Activated CD8-positive, alpha-beta memory T cell treated with anti-CD3 and anti-CD28 coated beads for 1 hour (primary cell): ENCODE measurements at places on chromosomes 4 and X.

DNA sequence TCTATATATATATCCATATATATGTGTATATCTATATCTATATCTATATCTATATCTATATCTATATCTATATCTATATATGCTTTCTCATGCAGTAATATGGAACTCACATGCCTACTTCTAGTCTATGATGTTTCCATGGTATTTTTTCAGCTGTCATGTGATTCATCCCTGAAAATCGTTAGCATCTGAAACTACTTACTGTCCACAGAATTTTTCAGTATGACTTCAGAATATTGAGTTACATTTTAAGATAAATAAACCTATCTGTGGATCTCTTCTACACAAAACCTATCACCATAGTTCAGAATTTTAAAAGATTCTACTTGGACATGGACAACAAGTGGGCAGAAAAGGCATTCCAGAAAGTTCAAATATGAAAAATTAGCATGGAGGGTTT is 855.1 kb upstream of the INTU start:
- DNase-seq = no peak

GRCh38 chr4:4761128-4761982 is 98.1 kb upstream of the MSX1 start:
- no peak for DNase-seq

- DNase-seq = no peak
These were observed 102.3 kb downstream of the LARP1B start for GRCh38 chr4:128163177-128164117.

- no peak for DNase-seq
These were observed 89.7 kb upstream of the KDR start for GRCh38 chr4:55215087-55215486.

- no peak for DNase-seq
These were observed 56.0 kb upstream of the MID1 start for GRCh38 chrX:10676235-10676957.

DNA sequence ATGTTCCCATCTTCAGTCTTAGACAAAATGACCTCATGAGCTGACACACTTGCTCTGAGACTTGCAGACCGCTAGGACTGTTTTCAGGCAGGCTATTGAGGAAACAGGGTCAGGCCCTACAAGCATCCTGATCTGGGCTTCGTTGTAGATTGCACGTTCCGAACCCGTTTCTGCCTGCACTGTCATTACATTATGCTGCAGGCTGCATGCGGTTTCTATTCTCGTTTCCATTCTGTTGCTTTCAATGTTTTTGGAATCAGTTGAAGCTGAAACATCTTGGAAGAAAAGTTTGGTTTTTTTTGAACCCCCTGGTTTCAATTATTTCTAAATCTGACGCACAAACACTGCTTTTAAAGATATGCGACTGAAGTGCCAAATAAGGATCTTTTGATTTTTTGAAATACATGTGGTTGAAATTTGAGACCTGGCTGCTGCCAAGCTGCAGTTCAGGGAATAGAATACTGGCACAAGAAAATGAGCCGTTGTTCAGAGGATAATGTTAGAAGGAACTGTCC is 716.1 kb upstream of the INTU start:
- no peak for DNase-seq

DNA sequence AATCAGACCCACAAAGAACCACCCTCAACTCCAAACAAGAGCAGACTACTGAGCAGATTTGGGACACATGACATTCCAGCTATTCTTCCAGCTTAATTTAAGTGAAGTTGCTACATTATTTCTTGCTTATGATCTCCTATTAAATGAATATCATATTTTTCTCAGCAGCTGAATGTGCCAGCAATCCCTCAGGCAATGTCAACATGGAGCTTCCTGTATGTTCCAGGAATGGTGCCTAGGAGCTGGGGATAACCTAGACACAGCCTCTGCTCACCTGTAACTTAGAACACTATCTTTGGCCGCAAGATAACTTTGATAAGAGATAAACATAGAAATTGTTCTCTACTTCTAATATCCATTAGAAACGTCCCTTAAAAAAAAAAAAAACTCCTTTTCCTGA is 274.4 kb upstream of the RASGEF1B start:
- no peak for DNase-seq

- no peak for DNase-seq
These were observed 77.7 kb downstream of the CC2D2A start for GRCh38 chr4:15547392-15547791.

- no peak for DNase-seq
These were observed 129.0 kb downstream of the DCTD start for GRCh38 chr4:182788201-182788600.

DNA sequence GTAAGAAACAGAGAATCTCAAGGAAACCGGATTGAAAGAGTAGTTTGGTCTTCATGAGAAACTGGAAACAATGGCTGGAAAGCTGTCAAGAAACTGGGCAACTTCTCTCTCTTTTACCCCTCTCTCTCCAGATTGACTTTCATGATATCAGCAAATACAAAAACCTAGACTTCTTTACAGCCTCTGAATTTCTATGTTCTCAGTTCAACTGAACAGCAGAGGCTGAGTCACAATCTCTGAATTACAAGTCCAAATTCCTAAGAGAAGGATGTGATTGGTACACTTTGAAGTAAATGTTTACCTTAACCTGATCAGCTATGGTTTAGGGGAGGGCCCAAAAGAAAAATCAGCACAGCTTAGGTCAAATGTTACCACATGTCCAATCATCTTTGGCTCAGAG is 974.9 kb downstream of the RPA4 start:
- no peak for DNase-seq

DNA sequence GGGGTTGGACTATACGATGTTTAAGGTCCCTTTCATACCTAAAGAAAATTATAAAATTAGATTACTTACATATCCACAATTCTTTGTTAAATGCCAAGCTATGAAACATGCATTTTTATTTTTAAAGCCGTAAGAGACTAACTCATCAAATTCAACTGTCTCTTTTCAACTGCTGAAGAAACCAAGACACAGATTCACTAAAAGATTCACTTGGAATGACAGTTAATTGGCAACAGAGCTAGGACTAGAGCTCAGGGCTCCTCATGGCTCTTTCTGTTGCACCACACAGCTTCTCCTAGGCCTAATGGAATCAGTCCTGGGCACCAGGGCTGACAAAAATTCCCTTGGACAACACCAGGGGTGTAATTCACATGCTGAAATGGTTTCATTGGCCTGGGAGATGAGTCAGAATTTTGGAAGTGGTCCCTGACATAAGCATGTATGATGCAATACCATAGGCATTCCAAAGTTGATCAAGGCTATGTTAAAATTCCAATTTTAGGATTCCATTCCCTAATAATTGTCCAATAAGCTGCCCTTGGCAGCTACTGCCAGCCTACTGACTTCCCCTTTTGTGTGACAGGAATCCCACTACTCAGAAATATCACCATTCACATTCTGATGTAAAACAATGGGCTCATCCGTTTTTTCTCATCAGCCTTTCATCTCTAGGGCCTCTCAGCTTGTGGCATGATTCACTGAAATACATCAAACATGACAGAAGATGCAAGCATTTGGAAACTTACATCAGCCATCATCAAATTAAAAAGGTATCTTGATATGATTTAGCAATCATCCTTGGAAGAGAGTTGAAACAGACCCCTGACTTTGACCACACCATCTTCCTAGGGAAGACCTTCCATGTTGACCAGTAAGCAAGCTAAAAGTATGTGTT is 54.2 kb downstream of the PLAC1 start:
- no peak for DNase-seq

GRCh38 chr4:109301651-109302360 is 652 bp downstream of the COL25A1 start:
- DNase-seq = no peak

DNA sequence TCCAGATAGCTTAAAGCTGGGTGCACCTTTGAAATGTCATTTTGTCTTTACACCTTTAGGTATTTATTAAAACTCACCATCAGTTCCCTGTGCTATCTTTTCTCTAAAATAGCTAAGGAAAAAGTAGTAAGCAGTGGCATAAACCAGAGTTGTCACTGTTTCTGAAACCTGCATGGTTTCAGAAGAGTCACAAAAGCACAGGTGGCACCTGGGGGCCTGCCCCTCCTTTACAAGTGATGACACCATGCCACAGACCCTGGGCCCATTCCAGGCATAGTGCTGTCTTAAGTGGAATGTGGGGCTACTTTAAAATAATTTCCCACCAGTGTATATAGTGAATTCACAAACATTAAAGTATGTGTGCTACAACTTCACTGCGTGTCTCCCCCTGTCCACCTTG is 47.8 kb downstream of the DCUN1D4 start:
- DNase-seq = no peak

GRCh38 chrX:112866175-112866574 is 25.5 kb upstream of the AMOT start:
- no peak for DNase-seq

DNA sequence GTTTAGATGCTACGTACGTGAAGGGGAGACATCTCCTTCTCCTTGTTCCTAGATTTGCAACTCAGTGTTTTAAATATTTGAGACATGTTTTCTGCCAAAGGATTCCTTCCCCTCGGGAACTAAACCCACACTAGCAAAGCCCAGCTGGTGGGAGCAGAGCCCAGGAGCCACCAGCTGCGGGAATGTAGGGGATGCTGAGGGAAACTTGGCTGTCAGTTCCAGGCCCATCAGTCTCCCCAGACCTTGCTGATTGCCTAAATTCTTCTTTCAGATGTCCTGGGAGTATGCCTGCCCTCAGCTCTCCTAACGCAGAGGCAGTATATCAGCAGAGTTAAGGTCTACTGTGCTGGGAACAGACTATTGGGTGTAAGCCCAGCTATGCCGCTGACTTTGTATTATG is 630.0 kb upstream of the TENM3 start:
- no peak for DNase-seq

DNA sequence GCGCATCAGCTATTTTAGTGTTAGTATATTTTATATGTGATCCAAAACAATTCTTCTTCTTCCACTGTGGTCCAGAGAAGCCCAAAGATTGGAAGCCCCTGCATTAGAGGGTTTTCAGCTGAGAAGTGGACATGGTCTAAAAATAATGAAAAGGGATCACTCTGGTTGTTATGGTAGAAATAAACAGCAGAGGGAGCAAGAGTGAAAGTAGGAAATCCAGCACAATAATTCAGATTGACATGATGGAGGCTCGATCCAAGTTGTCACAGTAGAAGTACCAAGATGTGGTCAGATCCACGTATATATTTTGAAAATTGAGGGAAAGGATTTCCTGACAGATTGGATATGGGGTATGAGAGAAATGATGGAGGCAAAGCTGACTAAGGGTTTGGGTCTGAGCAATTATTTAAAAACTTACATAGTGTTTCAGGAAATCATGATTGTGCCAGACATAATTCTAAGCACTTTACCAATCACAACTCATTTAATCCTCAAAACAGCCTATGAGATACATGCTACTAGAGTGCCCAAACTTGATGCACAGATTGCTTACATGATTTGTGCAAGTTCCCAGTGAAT is 17.0 kb upstream of the TMEM144 start:
- DNase-seq = no peak

DNA sequence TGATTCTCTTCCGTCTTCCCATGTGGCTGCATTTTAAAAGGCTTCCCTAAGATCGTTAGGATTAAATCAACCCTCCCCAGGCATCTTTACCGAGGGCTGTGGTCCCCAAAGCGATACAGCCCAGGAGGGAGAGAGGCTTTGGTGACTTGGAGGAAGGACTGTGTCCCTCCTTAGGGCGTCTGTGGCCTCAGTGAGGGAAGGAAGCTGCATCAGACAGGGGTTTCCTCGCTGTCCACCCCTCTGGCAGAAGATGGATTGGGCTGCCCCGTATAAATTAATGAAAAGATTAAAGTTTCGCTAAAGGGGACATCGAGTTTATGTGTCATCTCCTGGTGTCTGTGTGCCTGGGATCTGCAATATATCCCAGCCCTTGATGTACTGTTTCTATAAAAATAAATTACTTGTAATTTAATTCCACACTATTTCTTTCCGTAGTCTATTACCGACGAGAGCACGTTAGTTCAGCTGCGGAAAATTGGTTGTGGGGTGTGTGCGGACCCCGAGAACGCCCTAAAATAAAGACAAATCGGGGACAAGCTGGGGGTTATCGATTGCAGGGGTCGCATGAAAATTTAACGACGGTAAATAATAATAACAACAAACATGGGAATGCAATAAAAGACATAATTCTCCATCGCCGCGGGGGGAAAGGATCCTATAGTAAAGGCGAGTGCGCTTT is 6.5 kb downstream of the SHOX start:
- no peak for DNase-seq

DNA sequence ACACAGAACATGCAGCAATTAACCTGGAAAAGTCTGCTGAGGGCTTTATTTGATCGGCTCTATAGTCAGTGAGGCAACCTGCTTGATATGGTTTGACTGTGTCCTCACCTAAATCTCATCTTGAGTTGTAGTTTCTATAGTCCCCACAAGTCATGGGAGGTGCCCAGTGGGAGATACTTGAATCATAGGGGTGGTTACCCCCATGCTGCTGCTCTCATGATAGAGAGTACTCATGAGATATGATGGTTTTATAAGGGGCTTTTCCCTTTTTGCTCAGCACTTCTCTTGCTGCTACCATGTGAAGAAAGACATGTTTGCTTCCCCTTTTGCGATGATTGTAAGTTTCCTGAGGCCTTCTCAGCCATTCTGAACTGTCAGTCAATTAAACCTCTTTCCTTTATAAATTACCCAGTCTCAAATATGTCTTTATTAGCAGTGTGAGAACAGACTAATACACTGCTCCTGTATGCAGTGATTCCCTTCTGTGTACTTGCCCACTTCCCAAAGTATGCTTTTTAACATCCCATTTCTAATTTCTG is 78.2 kb downstream of the NPFFR2 start:
- DNase-seq = no peak

DNA sequence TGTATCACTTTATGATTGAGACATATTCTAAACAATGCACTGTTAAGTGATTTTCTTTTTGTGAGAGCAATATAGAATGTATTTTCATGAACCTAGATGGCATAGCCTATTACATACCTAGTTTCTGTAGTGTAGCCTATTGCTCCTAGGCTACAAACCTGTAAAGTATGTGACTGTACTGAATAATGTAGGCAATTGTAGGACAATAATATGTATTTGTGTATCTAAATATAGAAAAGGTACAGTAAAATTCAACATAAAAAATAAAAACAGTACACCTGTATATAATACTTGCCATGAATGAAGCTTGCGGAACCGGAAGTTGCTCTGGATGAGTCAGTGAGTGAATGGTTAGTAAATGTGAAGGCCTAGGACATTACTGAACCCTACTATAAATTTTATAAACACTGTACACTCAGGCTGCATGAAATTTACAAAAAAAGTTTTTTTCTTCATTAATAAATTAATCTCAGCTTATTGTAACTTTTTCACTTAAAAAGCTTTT is 106.7 kb downstream of the VSIG4 start:
- DNase-seq = no peak

DNA sequence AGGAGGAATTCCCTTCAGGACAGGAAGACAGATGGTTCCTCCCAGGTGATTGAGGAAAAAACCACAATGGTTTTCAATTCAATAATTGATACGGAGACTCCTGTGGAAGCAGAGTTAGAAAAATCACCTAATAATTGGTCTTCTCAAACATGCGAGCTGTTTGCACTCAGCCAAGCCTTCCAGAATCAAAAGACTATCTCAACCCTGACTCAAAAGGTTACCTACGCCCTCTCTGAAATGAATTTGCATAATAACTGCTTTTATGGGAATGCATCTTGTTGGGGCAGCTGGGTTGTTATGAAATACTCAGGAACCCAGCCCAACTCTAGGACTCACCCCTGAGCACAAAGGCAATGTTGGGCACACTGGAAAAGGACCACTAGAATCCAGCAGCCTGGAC is 66.9 kb upstream of the ARSJ start:
- DNase-seq = no peak

- DNase-seq = no peak
These were observed 466 bp downstream of the DLG3 start for GRCh38 chrX:70444946-70445656.

- no peak for DNase-seq
These were observed 55.4 kb downstream of the NOP14 start for GRCh38 chr4:2907706-2908293.
